ENCODE measurements at places on chromosomes 2 and 18. TPM values are rescaled to one million over a fixed set of nuclear protein-coding genes. Genes with fewer than 3 reads are reported as not detected.

ABCG8 gene
- total RNA-seq, result not detected

HOXD13 gene
- total RNA-seq, result not detected

PROKR1 gene
- not detected for total RNA-seq

VWA3B gene
- not detected for total RNA-seq

BCL11A gene
- total RNA-seq, result not detected

LTBP1 gene
- 0.50 TPM for total RNA-seq

USP40 gene
- total RNA-seq, result 8.7 TPM

PSD4 gene
- total RNA-seq, result 314 TPM

CSRNP3 gene
- total RNA-seq, result not detected

NYAP2 gene
- total RNA-seq, result not detected

SLC39A6 gene
- 19.3 TPM for total RNA-seq

ARHGAP28 gene
- total RNA-seq, result not detected

ST8SIA5 gene
- total RNA-seq, result not detected

HOXD9 gene
- not detected for total RNA-seq

GMPPA gene
- total RNA-seq, result 36.5 TPM

COBLL1 gene
- total RNA-seq, result not detected

PHLPP1 gene
- total RNA-seq, result 18.3 TPM

APCDD1 gene
- total RNA-seq, result not detected

REG1A gene
- total RNA-seq, result not detected

ZBTB7C gene
- not detected for total RNA-seq

SNED1 gene
- total RNA-seq, result 4.6 TPM

NEMP2 gene
- 12.9 TPM for total RNA-seq

LYPD1 gene
- not detected for total RNA-seq

DLX1 gene
- total RNA-seq, result not detected

CRYBA2 gene
- not detected for total RNA-seq

M1AP gene
- not detected for total RNA-seq

REG3A gene
- not detected for total RNA-seq

ALK gene
- total RNA-seq, result not detected

ALPG gene
- not detected for total RNA-seq

GRHL1 gene
- 1.0 TPM for total RNA-seq

TEX44 gene
- total RNA-seq, result not detected

BOLL gene
- not detected for total RNA-seq

EML6 gene
- 1.5 TPM for total RNA-seq

NRP2 gene
- 0.26 TPM for total RNA-seq

GKN1 gene
- not detected for total RNA-seq

PJVK gene
- total RNA-seq, result 1.8 TPM

TUBA4B gene
- total RNA-seq, result not detected

HOXD3 gene
- total RNA-seq, result not detected

ICOS gene
- 49.7 TPM for total RNA-seq

REG1B gene
- total RNA-seq, result not detected

RPL31 gene
- 1,012 TPM for total RNA-seq

DYNAP gene
- not detected for total RNA-seq

LOXHD1 gene
- 0.06 TPM for total RNA-seq

Measured in activated CD8-positive, alpha-beta memory T cell treated with anti-CD3 and anti-CD28 coated beads, Interleukin-2, amount 10 ng/mL, durations not matched to agents 7 days and 5 days (primary cell).